GM12892 (cell line): ENCODE measurements at places on chromosomes 4 and X.

GRCh38 chrX:21972721-21973120 is 32.2 kb downstream of the SMS start:
- no peak for DNase-seq

- no peak for DNase-seq
Measured at GRCh38 chr4:173076903-173077634, 91.5 kb upstream of the GALNT7 start.

GRCh38 chr4:109648997-109649575 is 54.2 kb downstream of the CASP6 start:
- DNase-seq, result no peak

GRCh38 chr4:158965226-158965625 is 137.7 kb upstream of the RAPGEF2 start:
- DNase-seq, result no peak

DNA sequence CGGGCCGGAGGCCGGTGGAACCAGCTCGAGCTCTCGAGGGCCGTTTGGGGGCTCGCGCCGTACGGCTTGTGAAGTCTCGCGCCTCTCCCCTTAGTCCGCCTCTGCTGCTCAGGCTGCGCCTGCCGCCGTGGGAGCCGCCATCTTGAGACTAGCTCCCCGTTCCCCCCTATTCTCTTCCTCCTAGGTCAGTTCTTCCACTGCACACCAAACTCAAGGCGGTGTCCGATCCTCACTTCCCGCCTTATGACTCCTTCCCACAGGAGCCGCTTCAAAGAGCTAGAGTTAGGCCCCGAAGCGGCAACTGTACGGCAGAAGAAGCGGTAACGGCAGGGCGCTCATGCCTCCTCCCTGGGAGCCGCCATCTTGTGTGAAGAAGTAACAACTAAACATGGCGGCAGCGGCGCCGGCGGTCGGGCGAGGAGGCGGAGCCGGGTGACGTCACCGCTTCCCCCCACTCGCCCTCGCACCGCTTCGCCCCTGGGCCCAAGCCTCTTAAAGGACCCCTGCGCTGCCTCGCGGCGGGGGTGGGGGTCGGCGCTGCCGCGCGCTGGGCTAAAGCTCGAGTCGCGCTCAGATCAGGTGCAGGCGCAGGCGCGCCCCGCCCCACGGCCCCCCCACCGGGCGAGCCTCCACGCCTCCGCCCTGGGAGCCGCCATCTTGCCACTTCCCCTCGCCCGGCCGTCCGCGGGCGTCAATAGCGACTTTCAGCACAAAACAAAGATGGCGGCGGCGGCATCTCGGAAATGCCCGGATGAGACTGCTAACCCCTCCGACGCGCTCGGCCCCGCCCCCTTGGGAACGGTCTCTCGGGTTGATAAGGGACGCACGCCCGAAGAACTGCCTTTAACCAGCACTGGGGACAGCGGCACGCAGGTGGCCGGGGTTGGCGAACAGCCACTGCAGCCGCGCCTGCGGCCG is at the start of gene HCFC1:
HCFC1 (minus strand) TSS at position 369 of the 918 bp plus-strand sequence. CDS start 978 bp downstream, outside the sequence.
- peak; percentile 79 for DNase-seq

DNA sequence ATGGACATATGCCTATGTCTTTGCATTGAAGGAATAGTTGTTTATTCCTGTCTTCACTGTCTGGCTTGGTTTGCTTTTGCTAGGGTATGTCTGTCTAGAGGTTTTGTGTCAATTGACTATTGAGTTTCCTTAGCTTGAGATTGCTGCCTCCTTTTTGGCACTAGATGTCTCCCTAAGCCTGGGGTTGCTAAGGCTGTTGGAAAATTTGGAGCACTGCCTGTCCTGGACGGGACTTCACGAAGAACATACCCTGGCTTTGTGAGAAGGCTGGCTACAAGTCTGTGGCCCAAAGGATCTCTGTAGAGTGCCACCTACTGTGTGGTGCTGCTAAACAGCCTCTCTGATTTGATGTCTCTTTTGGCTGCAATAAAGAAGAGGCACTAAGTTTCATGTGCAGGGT is 183.8 kb upstream of the NUDT10 start:
- no peak for DNase-seq

DNA sequence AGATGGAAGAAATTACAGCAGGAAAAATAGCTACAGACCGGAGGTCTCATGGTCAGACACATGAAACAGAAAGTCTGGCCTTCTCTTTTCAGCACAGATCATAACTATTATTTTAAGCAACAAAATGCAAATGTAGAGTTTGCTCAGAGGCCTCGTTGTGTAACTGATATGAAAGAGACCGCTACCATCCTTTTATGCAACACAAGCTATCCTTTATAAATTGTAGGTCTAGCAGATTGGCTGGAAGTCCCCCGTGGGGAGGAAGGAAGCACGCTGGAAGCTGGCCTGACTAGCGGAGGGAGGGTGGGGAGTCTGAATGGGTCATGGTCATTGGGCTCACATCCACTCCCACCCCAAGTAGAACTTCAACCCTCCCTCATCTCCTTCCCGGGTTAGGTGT is 27.7 kb downstream of the DMP1 start:
- no peak for DNase-seq

DNA sequence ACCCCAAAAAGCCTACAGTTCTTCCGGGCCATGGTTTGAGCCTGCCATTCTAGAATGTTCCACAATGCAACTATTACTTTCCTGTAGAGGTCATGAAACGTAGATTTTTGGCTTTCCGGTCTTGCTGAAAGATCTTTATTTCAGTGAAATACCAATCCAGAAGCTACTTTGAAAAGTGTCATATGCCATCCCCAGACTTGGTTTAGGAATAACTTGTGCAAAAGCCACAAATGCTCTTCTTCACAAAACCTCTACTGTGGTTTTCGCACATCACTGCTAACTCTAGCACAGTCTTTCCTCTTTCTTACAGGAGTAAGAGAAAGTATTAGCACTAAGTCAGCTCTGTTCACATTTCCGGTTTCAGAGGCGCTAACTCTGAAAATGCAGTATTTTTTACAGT is 12.7 kb upstream of the CD40LG start:
- DNase-seq, result no peak

DNA sequence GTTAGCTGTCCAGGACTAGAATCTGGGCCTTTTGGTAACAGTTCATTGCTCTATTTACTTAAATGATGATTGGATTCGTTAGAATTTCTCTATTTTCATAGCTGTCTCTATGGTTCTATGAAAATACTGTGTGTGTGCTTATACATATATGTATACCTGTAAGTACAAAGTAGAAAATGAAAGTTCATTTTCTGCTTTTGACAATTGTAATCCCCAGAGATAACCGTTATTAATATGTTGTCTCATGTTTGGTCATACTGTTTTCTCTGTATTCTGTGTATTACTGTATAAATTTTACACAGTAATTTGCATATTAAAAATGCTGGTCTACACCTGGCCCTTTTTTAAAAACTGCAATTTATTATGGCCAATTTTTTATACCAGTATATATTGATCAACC is 55.4 kb downstream of the CLCN3 start:
- no peak for DNase-seq

DNA sequence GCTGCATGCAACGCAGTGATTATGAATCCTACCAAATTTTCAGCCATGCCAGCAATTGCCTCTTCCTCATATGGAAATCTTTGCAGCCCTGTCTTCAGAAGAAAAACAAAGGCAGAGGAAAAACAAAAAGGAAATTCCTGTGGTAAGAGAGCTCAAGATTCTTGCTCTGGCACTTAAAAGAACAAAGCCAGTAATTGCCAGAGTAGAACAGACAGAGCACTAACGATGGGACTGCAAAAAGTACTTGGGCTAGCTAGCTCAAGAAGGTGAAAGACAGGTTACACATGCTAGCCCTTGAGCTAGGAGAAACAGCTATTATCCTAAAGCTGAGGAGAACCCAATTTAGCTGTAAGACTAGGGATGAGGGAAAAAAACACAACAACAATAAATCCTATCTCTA is 582.3 kb downstream of the KCNIP4 start:
- DNase-seq, result no peak

GRCh38 chr4:136383082-136383481 is 1149.2 kb downstream of the PCDH18 start:
- DNase-seq, result no peak

DNA sequence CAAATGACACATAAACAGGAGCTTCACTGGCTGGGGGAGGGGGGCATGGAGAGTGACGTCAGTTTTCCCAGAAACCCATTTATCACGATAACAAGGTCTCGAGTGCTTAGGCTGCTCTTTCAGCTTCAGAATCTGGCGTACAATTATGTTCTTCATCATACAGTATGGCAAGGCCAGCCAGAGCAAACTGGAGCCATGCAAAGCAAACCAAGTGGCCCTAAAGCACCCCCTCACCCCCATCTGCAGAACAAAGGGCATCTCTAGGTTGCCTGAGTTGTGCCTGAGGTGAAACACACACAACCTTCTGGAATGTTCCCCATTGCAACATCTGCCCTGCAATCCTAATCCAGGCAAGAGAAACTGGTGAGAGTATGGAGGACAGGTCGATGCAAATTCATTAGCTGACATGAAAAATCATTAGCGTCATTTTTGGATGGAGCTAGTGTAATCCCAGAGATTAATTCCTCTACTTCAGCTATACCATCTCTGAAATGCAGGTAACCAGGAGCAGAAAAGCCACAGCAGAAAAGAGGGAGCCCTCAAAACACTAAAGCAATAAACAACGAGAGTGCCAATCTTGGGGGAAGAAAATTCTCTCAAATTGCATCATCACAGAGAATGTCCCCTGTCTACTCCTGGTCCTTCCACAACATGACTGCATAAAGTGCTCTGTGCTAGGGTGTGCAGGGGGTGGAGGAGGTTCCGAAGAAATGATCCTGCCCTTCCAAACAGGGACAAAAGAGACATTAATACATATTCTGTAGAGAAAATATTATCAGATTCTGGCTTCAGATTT is 1.8 kb downstream of the SEPTIN6 start:
- no peak for DNase-seq

DNA sequence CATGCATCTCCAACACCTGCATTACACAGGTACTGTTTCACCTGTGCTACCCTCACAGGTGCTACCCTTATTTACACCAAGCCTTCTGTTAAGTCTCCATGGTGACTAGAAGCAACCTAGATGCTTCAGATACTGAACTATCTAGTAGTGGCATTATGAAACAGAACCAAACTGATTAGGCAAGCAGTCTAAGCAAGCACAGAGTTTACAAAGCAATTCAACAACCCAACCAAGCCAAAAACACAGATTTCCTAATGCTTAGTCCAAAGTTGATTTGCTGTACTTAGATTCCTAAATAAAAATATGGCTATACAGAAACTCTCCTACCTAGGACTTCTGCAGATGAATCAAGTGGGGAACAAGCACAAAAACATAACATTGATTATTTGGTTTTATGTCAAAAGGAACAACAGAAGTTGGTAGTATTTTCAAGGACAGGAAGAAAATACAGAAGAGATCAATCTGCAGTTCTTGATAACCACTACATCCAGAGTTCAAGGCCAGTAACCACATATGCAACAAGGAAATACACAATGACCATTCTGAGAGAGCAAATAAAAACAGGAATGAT is 3.2 kb downstream of the TAPT1 start:
- no peak for DNase-seq

DNA sequence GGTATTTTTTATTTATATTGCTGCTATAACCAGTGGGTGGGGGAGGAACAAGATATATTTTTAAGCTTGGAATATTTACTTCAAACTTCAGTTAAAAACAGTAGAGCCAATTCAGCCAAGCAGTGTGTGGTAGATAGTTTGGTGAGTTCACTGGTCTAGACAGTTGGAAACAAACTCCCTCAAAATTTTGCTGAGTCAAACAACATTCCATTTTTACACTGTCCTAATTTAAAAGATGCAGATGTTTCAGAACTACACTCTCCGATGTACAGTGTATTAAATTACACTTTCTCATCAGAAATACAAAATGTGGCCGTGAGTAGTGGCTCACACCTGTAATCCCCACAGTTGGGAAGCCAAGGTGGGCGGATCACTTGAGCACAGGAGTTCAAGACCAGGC is 23.3 kb downstream of the PRKX start:
- no peak for DNase-seq

- no peak for DNase-seq
Measured at GRCh38 chr4:55884851-55885219, 31.4 kb downstream of the EXOC1 start.

DNA sequence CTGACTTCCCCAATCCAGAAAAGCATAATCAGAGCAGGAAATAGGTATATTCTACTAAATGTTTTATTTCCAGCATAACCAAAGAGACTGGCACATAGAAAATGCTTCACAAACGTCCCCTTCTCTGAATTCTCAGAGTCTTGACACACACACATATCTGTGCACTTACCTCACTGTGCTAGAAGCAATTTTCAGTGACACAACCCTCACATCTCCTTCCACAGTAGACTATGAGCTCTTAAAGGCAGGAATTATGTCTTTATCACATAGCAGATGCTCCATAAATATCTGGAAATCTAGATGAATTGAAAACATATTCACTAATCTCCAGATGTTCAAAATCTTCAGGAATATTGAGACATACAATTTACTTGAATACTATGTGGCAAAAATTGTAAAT is 5.9 kb downstream of the SOWAHB start:
- DNase-seq, result no peak

- no peak for DNase-seq
Measured at GRCh38 chr4:113840861-113841260, 79.3 kb upstream of the CAMK2D start.

DNA sequence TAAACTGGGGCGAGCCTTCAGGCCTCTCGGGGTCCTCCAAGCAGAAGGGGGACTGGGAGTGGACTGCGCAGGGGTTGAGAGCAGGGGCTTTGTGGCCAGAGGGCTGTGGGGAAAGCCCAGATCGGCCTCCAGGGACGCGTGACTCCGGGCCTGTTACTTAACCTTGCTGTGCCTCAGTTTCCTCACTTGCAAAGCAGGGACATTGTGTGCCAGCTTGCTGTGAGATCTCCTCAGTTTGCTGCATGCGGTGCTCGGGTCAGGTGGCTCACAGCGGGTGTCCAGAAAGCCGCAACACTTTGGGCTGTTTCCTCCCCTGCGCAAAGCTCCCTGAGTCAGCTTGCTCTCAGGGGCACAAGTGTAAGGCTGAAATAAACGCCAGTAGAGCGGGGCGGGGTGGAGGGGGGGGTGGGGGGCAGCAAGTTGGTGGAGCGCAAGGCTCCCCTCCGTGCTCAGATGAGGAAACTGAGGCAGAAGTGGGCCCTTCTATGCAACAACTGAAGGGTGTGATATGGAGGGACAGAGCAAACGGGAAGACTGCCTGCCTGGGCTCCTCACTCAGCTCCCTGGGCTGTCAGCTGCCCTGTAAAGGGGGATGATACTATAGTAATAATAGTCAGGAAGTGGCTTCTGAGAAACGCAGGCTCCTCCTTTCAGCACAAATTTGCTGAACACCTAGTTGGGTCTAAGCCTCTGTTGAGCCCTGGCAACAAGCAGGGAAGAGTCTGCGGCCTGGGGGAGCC is 101.0 kb downstream of the HMX1 start:
- DNase-seq, result no peak

DNA sequence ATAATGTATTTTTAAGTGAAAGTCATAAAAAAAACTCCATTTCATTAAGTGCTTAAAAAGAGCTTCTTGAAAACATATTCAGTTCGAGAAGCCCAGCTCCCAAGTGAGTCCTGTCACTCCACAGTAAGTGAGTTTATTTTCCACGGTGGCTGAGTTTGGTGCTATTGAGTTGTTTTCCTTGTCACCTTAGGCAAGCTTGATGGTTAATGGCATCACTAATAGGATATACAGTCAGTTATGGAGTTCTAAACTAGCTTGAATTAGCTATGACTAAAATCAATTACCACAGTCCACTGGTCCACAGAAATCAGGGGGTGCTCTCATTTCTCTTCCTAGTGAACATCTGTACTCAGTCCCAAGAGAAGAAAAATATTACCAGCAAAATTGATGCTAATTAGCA is 1526.2 kb upstream of the IGFBP7 start:
- no peak for DNase-seq

GRCh38 chr4:52251864-52252263 is 200.8 kb downstream of the SPATA18 start:
- no peak for DNase-seq

- no peak for DNase-seq
Measured at GRCh38 chrX:40871385-40872082, 136.2 kb upstream of the MED14 start.
